ENCODE measurements at places on chromosomes 2 and 18.

- DNase-seq: no peak
Observed at GRCh38 chr18:59610546-59611140, 86.6 kb downstream of the CCBE1 start.

DNA sequence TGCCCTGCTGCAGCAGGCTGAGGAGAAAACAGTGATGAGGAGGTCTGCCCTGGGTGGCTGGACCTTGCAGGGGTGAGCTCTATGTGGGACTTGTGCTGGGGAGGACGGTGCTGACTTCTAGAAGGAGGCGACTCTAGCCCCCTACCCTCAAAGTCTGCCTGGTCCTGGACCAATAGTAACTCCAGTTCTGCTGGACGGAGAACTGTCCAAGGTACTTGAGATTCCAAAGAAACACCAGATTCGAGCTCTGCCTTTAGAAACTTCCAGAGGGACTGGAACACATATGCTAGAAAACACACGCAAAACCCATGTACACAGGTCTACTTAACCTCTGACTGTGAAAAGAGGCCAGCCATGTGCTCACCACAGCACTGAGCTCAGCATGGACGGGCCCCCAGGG, 260.6 kb downstream of the TWIST2 start:
- DNase-seq: no peak

DNA sequence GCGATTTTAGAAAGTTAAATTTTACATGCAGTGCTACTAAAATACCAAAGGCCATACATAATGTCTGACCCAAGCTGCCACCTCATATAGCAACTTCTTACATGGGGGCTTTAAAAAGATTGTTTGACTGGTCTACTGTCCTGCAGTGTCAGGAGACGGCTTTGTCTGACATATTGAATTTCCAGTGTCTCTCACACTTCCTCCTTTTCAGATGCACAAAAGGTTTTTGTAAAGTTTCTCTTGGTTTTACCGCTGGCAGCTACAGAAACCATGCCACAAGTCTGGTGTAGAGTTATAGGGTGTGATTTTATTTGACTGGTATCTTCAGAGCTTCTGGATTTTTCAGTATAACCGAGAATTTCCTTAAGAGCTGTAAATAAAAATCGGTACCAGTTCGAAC, 1.1 kb upstream of the ASAP2 start:
- DNase-seq: no peak

- DNase-seq: no peak
Observed at GRCh38 chr2:39065616-39066015, 55.2 kb downstream of the SOS1 start.

DNA sequence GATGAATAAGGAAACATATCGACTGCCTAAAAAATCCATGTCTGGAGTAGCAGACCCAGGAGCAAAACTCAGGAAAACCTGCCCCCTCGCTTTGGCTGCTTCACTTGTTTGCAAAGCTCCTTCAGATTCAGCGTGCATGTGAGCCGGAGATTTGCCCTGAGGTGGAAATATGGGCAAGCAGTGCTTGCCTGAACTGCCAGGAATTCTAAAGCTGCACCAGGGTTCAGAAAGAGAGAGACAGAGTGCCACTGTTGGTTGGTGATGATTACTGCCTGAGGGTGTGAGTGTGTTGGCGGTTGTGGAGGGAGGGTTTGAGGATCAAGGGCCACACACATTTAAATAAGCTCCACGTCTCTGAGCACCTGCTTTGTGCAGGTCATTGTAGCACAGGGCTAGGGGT, 139.6 kb upstream of the RGPD4 start:
- DNase-seq: no peak

GRCh38 chr2:225486236-225486635, 86.7 kb downstream of the NYAP2 start:
- no peak for DNase-seq

- DNase-seq: no peak
Observed at GRCh38 chr2:60739156-60739555, 16.9 kb upstream of the PAPOLG start.

GRCh38 chr18:57806978-57807285, 3.8 kb upstream of the ATP8B1 start:
- peak; percentile 92 for DNase-seq

GRCh38 chr2:138565230-138565598, 63.6 kb downstream of the SPOPL start:
- DNase-seq: no peak

DNA sequence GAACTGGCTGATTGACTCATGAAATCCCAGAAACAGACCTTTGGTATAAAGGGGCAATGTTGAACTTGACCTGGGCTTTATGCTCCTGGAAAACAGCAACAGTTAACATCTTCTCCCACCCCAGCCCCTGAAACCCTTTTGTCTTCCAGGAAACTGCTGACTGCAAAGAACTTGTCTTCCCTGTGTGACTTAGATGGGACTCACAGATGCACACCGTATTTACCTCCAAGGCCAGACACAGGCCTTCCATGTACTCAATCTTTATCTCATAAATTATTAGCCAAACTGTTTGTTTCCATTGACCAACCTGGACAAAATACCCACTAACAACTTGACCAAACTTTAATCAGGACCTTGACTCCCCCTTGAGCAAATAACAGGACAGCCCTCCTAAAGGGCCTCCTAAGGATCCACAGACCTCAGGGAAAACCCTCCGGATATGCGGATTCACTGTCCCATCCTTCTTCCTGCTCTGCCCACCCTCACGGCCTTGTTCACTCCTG, 36.3 kb downstream of the PIEZO2 start:
- no peak for DNase-seq

- DNase-seq: no peak
Observed at GRCh38 chr2:6845312-6845711, 20.4 kb downstream of the CMPK2 start.

DNA sequence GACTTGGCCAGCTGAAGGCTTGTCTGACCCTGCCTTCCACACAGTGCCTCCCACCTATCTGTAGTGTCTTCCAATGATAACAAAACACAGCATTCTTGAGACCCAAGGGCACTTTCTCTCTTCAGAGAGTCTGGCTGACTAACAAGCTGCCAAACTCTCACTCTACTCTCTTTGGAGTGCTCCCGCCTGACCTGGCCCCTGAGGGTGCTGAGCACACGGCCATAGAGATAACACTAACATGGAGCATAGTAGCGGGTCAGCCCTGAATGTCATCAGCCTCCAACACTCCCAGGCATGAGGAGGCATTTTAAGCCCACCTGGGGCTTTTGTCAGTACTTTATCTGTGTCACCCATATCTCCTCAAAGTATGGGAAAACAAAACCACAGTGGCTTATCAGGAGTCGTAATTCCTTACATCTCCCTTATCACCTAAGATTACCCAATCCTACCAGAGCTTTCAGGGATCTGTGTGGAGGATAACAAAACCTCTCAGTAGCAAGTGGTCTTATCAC, 160.3 kb upstream of the TCF4 start:
- DNase-seq: no peak

DNA sequence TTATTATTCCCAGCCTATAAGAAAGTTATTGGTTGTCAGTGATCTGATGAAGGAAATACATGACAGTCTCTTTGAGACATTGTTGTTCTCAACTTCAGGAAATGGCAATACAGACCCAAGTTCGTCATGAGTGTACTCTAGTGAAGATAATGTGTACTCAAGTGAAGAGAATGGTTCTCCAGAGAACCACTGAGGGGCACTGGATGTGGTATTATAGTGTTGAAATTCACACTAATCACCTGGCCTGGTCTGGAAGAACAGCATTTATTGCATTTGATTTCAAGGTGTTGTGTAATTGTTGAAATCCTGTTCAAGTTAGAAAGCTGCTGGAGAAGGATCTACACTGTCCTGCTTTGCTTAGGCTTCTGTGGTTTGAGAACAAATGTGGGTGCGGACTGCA, 23.4 kb upstream of the OTX1 start:
- no peak for DNase-seq

- no peak for DNase-seq
Observed at GRCh38 chr2:109454765-109455394, 158.9 kb downstream of the SEPTIN10 start.

- no peak for DNase-seq
Observed at GRCh38 chr2:179987916-179988315, 19.2 kb downstream of the CWC22 start.

DNA sequence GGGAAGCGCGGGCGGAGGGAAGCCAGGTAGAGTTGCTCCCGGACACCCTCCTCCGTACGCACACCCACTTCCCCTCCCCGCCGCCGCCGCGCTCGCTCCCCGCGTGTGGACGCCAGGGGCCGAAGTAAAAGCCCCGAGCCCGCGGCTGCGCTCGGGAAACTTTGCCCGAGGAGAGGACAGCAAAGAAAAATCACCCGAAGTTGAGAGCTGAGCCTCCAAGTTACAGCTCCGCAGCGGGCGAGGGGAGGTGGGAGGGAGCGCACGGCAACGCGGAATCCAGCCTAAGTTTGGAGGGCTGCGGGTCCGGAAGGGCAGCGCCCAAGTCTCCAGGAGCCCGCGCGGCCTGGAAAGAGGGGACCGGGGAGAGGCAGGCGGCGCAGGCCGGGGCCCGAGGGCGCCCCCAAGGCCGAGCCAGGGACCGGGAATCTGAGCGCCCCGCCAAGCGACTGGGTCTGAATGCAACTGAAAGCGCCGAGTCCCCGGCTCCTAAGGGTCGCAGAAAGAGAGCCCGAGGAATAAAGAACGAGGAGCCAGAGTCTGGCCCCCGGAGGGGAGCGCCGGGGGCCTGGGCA, 706 bp upstream of the BCL11A start:
- DNase-seq: no peak

- DNase-seq: no peak
Observed at GRCh38 chr2:144125751-144126150, 394.2 kb downstream of the ZEB2 start.

- no peak for DNase-seq
Observed at GRCh38 chr18:8721094-8721669, 15.8 kb downstream of the MTCL1 start.

DNA sequence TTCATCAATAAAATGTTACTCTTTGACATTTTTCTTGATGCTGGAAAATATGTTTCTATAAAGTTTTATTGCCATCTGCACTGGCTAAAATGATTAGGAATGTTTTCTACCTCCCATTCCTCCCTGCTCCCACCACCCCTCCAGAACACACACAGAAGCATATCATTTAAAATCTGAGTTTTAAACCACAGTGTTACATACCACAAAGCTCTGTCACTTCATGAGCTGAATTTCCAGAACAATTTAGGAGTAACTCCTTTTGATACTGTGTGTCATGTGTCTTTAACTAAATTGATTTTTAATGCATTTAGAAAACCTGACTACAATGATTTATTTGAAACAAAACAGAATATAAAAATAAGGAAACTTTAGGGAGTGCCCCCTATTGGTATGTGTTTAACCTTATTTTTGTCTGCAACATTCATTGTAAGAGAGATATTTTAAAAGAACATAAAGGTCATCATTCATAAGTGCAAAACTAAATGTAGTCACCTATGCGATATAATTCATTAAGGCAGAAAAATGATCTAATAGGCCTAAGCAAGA, 52.0 kb downstream of the FEZ2 start:
- DNase-seq: no peak

- peak; percentile 2 for DNase-seq
Observed at GRCh38 chr2:181573140-181573736, 83.7 kb downstream of the CERKL start.

DNA sequence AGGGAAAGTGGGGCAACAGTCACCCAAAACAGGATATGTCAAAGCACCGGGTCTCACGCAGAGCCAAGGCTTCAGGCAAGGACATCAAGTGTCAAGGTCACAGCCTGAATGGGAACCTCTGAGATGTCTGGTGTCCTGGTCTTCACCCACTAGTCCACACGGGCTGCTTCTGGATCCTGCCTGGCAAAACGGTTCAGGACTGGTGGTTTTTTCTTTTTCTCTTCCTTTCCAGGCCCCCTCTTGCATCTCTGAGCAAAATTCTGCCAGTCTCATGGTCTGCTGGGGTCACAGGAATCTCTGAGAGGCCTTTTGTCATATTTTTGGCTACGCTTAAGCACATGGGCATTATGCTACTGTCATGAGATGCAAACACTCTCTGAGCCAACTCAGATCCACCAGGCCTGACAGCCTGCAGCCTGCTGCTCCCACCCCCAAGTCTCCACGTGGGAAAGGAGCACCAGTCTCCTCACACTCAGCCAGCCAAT, 518.2 kb upstream of the ZEB2 start:
- DNase-seq: no peak

DNA sequence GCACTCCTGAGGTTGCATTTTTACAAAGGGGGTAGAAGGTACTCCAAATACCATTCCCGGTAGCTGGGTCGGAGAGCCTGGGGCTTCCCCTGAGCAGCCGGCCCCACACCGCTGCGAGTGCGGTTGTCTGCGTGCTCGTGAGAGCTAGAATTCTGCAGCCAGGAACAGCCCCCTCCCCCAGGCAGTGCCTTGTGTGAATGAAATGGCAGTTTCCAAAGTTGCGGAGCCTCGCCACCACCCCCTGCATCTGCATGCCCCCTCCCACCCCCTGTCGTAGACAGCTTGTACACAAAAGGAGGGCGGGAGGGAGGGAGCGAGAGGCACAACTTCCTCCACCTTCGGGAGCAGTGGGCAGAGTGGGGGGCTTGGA, 1.1 kb downstream of the MYCN start:
- no peak for DNase-seq

DNA sequence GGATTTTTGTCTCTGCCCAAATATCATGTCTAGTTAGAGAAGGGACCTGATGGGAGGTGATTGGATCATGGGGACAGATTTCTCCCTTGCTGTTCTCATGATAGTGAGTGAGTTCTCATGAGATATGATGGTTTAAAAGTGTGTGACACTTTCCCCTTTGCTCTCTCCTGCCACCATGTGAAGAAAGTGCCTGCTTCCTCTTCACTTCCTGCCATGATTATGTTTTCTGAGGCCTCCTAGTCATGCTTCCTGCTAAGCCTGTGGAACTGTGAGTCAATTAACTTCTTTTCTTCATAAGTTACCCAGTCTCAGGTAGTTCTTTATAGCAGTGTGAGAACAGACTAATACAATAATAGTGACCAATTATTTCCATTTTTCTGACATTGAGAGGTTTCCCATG, 167.3 kb upstream of the CYRIA start:
- no peak for DNase-seq

DNA sequence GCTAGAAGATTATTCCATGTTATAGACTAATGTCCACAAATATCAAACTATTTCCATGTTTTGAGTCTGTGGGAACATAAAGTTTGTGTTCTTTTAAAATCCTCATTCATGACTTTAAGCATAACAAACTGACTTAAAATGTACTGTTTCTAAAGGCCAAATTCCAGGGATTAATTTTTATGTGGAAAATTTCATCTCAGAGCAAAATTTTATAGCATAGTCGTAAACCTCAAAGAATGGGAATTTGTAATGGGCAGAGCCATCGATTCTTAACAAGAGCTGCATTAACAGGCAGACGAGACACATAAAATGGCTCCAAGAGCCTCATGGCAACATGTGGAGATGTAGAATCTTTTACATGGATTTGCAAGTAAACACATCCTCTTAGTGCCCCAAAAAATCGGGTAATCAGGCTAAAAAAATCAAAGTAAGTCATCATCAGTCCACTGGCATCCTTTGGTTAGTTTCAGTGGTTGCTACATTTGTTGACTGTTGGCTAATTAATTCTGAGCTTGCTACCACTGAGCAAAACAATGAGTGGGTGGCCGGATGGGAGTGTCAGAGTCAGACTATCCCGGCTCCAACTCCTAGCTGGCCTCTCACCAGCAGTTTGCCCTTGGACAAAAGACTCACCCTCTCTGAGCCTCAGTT, 119.6 kb downstream of the FAM210A start:
- DNase-seq: no peak

- no peak for DNase-seq
Observed at GRCh38 chr2:130760754-130761751, 5.7 kb downstream of the AMER3 start.
